ENCODE measurements at places on chromosomes 2 and 18.
A peak's percentile ranks its signal among the peaks of the same experiment; 100 is the strongest.

DNA sequence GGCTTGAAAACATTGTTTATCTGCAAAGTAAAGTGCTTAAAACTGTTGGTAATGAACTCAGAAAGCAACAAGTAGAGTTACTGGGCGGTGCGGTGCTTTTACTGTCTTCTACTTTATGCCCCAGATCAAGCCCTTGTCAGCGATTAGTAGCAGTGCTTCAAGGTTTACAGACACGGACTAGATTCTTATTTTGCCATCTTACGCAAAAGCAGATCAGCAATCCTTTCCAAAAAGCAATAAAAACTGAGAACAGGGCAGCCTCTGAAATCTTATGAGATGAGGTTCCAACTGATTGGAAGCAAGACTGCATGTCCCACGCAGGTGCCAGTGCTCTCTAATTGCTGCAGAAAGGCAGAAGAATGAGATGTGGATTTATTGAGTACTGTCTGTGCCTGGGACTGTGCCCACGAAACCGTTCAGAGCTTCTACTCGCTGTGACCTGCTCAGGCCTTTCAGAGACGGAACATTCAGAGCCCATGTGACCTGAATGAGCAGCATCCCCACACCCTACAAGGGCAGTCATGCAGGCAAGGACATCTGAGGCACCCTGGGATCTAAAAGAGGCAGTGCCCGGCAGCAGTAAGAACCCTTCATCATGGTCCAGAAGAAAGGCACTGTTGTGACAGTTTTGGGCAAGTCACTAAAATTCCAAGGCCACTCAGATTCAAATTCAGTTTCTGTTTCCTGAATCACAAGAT lies 15.7 kb downstream of the COL4A3 start:
- no peak for DNase-seq

- DNase-seq: no peak
Measured at GRCh38 chr2:218422403-218423086, 3.6 kb downstream of the VIL1 start.

- peak; percentile 95 for DNase-seq
Measured at GRCh38 chr2:159362816-159363251, 76.3 kb upstream of the WDSUB1 start.

DNA sequence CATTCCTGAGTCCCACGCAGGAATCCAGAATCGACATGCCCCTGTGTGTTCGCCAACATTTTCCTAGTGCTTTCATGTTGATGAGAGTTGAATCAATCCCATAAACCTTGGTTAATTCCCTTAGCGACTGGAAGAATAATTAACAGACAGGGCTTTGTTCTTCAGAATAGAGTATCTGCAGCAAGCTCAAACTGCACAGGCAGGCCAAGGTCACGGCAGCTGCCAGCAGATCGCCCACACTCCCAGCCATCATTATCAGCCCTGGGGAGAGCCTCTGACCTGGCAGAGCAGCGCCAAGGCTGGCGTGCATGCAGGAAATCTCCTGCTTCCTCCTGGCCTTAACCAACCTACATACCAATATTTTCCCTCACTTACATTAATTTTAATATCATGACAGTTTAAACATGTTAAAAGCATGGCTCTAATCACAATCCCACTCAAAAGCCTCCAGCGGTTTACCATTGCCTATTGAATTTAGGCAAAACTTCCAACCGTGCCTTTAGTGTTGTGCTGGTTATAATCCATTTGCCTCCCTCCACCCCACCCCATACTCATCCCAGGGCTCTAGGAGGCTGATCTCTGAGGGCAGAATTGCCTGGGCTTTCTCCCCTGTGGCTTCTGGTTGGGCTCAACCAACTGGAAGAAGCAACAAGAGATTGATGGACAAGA lies 46.8 kb upstream of the NCK2 start:
- no peak for DNase-seq

DNA sequence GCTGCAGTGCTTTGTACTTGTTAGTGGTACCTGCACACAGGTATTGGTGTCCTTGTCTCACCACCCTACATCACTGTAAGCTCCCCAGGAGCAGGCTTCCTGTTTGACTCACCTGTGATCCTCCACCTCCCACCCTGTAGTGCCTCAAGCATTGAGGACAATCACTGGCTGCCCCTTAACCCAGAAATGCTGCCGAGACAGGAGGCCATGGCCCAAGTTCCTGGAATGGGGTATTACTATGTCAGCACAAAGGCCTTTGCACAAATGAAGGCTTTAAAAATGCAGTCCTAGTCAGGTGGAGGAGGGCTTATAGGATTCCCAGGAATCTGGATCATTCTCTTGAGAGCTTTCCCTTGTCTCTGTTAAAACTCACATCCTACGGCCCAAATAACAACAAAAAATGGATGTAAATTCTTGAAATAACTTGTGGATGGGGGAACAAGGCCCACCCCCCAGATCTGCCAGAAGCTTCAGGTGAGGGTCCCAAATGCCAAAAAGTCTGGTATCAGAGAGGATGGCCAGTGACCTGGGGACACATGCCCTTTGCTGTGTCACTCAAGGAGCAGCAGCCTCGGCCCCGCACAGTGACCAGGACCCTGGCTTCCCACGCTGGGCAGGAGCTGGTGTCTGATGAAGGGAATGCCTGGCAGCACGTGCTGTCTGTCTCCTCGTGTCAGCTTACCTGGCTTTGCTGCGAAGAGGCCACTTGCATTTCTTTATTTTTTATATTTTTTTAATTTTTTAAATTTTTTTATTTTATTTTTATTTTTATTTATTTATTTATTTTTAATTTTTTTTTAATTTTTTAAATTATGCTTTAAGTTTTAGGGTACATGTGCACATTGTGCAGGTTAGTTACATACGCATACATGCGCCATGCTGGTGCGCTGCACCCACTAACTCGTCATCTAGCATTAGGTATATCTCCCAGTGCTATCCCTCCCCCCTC lies 3.7 kb upstream of the IL37 start:
- no peak for DNase-seq

DNA sequence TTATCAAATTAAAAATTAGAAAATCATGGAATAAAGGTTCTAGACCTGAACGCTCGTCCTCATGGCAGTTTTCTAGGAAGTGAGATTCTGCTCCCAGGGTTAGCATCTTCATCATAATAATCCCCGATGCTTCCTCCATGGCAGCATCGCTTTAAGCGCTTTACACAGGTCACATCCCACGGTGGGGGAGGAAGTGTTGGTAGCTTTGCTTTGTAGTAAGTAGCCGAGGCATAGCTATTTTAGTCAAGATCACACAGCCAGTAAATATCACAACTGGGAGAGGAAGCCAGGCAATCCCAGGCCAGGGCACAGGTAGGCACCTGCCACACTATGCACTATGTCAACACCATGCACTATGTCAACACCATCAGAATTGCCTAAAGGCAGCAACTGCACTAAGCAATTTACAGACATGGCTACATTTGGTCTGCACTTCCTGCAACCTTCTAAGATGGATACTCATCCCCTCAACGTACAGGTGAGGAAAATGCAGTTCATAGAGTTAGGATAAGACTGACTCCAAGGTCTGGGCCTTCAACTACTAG lies 205.5 kb downstream of the FBXO15 start:
- DNase-seq: no peak

DNA sequence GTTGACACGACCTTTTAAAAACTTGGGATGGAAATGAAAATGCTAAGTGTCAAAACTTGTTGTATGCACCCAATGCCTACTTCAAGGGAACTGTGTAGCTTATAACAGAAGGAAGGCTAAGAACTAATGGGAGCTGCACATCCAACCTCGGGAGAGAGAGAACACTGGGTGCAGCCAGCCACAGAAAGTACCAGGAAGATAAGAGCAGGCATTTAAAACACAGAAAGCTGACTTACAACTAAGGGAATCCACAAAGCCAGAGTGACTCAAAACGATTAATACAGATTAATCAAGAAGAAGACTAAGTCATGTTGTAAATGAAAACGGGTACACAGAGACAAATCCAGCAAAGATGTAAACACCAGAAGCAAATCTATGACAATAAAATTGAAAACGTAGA lies 113.4 kb downstream of the HDAC4 start:
- no peak for DNase-seq

- DNase-seq: no peak
Measured at GRCh38 chr2:63736354-63736753, 105.3 kb upstream of the UGP2 start.

GRCh38 chr18:78970774-78971333 lies 8.8 kb upstream of the SALL3 start:
- DNase-seq: no peak

DNA sequence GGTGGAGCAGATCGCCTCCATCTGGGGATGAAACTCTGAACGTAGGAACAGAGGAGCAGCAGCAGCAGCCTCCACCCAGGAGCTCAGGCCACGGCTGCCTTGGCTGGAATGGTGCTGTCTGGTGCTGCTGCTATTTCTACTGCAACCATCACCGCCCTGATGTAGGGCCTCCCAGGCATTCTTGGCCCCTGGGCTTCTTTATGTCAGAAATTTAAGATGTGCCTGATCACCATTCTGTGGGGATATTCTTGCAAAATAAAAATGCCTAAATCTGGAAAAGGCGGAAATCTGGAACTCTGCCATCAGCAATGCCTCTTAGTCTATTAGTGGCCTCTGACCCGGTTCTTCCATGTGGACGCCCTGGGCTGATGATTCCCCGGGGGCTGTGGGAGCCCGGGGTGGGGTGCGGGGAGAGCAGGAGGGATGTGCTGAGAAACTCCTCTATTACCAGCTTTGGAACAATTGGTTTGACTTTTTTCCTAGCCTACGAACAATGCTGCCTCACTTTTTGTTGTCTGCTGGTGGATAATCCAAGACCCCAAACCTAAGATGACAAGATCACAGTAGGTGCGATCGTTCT lies 47.2 kb downstream of the FAM124B start:
- no peak for DNase-seq

DNA sequence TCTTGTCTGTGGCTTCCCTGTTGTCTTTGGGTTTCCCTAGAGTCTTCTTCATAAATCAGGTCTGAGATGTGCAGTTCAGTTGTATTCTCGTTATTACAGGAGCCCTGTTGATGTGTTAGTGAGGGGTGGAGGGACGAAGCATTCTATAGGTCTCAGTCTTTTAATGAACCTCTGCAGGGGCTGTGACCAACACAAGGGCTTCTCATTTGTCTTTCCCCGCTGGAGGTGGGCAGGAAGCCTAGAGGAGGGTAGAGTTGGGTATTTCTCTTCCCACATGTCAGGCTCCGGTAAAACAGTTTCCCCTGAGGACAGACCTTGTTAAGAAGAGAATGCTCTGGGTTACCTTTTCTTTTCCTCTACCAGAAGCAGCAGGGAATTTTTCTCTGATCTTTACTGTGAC lies 31.2 kb downstream of the PROC start:
- DNase-seq: no peak

DNA sequence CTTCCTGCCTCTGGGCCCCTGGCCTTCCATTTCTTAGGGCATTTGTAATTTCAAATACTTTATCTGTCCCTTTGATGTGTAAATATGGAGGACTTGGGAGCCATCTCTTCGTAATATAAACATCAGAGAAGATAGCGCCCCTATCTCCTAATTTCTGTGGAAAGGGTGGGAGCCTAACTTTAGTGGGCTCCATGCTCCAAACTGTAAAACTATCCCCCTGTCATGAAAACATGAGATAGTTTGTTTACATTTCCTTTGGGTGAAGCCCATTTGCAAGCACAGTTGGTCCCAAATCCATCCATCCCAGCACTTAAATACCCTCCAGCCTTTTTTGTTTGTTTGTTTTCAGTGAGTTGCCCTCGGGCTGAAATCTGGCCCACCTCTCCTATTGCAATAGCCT lies 782.6 kb upstream of the FSHR start:
- DNase-seq: no peak

- peak; percentile 73 for DNase-seq
Measured at GRCh38 chr18:46070815-46071652, 1.0 kb downstream of the PSTPIP2 start.

- DNase-seq: peak; percentile 71
Measured at GRCh38 chr2:60213865-60214625, 339.4 kb downstream of the BCL11A start.

DNA sequence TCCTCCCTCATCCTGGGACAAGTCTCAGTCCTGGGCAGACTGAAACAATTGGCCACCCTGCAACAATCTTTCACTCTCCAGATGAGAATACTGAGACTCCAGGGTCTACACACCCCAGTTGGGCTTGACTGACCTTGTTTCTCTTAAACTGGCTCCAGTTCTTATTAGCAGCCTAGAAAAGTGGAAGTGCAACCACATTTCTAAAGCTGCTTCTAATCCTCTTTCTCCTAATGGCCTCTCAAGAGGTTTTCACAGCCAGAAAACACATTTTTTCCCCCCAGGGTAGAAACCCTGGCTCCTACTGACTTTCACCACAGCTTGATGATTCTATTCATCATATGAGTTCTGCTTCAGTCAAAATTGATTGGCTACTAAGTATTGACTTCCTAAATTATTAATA lies 45.8 kb downstream of the SLC4A5 start:
- DNase-seq: no peak

GRCh38 chr18:79647307-79647706 lies 32.3 kb upstream of the CTDP1 start:
- DNase-seq: peak; percentile 39

GRCh38 chr18:22470248-22471235 lies 52.8 kb upstream of the CTAGE1 start:
- no peak for DNase-seq

- no peak for DNase-seq
Measured at GRCh38 chr2:28400419-28400818, 7.8 kb downstream of the FOSL2 start.

DNA sequence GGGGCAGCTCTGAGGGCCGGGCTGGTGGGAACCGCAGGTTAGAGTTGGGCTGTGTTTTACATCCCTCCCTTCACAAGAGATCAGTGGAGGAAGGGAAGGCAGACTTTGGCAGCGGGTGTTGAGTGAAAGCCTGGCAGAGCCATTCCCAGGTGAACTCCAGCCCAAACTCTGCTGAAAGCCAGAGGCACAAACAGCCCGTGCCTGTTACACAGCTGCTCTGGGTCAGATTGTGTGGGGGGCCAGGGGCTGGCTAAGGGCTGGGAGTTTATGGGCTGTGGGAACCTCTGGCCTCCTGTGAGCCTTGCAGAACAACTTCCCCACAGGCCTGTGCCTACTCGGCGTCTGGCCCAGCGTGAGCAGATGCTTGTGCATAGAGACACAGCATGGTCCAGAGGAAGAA lies 286.8 kb downstream of the CLIP4 start:
- no peak for DNase-seq

- DNase-seq: no peak
Measured at GRCh38 chr18:51137026-51137729, 60.3 kb downstream of the MEX3C start.

- no peak for DNase-seq
Measured at GRCh38 chr2:535222-535621, 142.0 kb downstream of the TMEM18 start.

DNA sequence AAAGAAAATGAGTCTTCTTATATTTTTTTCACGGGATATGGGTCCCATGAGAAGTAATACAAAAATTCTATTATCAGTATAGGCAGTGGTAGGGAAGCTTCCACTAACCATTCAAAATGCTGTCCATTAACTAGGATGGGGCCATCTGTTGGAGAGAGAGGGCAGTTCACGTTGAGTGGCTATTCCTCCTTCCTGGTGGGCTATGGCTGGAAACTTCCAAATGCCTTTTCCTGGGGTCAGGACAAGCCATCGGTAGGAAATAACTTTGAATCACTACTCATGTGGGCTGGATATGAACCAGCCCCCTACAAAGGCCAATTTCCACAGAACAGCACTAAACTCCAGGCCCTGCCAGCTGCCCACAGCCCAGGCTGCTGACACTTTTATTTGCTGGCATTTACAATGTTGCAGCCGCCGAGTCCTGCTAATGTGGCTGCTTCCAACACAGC lies 156.1 kb upstream of the HNRNPA3 start:
- no peak for DNase-seq
